ENCODE measurements at places on chromosomes 3 and 15.

DNA sequence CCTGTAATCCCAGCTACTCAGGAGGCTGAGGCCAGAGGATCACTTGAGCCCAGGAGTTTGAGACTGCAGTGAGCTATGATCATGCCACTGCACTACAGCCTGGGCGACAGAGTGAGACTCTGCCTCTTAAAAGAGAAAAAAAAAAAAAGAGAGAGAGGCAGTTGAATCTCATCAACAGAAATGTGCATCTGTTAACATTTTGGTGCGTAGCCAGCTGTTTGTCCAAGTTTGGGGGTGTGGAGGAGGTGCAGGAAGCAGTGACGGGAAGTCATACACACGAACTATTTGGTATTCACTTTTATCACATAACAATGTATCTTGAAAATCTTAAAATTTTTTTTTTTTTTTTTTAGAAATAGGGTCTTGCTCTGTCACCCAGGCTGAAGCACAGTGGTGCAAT lies 18.2 kb upstream of the CEMIP start:
- no peak for DNase-seq

DNA sequence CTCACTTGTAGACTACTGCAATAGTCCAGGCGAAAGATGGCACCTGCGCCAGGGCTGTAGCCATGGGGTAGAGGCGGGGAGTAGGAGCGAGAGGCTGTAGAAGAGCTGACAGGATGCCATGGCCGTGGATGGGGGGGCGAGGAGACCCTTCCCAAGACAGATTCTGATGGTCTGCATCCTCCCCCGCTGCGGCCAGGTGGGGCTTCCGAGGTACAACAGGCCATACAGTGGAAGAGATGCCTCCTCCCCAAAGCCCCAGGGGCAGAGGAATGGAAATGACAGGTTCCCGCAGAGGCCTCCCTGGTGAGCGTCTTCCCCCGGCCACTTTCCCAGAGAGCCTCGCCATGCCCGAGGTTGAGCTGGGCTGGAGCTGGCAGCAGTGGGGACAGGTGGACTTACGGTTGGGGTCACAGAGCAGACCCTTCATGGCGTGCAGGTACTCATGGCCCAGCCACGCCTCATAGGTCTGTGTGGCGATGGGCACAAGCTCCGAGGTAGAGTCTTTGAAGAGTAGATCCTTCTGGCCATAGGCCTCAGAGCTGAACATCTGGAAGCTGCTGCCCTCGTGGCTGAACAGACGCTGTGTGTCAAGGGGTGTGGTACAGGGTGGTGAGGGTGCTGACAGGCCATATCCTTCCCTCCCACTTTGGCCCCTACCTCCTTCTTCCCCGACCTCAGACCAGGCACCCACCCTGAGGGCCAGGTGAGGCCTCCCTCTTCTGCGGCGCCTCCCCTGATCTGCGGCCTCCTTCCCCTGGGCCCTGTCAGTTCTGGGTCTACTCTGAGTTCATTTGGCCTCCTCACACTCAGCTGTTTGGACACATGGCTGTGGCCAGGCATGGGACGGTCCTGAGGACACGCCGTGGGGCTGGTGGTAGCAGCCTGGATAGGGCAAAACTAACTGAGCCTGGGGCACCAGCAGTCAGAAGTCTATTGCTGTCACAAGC lies 13.6 kb downstream of the MELTF start:
- DNase-seq = no peak

DNA sequence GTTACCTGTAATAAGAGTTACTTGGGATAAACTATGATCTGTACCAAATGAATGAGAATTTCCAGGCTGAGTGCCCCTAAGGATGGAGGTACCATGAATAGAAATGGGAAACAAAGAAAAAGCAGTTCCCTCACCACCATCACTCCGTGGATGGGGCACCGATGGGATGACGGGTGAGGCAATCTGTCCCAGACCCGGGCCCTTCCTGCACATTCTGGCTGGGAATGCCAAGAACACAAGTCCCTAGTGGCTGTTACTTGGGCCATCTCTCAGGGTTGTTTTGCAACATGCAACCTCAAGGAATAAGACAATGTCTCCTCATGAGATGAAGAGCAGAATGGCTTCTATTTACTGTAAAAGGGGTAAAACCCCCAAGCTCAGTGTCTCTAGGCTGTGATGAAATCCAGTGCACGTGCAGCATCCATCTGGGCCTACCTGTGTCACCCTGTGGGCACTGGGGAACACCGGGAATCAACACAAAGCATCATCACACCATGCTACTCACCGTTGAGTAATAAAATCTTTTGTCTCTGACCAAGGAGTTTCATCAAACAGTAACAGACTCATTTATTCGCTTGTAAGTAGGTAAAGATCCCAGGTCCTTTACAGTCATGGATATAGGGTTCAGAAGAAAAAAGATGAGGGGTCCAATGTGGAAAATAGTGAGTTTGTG lies 22.3 kb downstream of the GNB4 start:
- DNase-seq = no peak

GRCh38 chr3:50525987-50526386 lies 22.6 kb upstream of the CACNA2D2 start:
- no peak for DNase-seq

DNA sequence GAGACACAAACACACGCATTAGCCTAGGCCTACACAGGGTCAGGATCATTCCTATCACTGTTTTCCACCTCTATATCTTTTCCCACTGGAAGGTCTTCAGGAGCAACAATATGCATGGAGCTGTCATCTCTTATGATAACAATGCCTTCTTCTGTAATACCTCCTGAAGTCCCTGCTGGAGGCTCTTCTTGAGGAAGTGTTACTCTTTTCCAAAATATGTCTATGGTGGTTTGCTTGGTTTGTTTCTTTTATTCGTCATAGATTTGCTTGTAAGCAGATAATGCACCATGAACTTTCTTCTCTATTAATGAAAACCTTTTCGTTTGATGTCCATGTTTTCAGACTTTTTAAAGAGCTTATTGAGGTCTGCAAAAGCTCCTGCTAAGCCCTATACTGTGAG lies 109.3 kb downstream of the GMPS start:
- DNase-seq = no peak

GRCh38 chr15:65903296-65904073 lies 34.2 kb downstream of the RAB11A start:
- DNase-seq = no peak

DNA sequence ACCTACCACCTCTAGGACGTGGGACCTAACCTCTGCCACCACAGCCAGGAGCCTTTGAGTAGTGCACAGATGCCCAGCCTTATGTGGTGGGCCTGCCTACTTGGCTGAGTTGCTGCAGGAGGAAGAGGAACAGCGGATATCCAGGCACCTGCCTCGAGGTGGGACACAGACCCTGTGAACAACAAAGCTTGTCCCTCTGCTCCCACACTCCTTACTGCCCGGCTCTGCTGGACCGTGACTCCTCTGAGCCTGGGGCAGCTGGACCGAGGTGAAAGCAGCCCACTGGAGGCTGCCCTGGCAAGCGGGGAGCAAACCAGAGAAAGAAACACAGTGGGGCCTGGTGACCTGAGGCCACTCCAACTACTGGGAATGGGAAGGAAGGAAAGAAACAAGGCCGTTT lies 97.8 kb downstream of the SEC22A start:
- no peak for DNase-seq

- no peak for DNase-seq
Observed at GRCh38 chr3:188176476-188176875, 22.5 kb downstream of the LPP start.

- no peak for DNase-seq
Observed at GRCh38 chr3:74287557-74287956, 326.9 kb downstream of the CNTN3 start.

GRCh38 chr3:138594150-138594934 lies at the start of gene CEP70:
CEP70 (minus strand) TSS chr3:138594260; CDS start chr3:138572927, 21,333 bp downstream.
- DNase-seq = no peak
